Activated effector memory CD4-positive, alpha-beta T cell treated with anti-CD3 and anti-CD28 coated beads, Interleukin-2, amount 50 U/mL, for 16 hours (primary cell): ENCODE measurements at places on chromosomes 2 and 18.

GRCh38 chr2:167423731-167424130, 535.5 kb downstream of the XIRP2 start:
- no peak for DNase-seq

- no peak for DNase-seq
Observed at GRCh38 chr2:234879671-234880455, 72.0 kb upstream of the SH3BP4 start.

DNA sequence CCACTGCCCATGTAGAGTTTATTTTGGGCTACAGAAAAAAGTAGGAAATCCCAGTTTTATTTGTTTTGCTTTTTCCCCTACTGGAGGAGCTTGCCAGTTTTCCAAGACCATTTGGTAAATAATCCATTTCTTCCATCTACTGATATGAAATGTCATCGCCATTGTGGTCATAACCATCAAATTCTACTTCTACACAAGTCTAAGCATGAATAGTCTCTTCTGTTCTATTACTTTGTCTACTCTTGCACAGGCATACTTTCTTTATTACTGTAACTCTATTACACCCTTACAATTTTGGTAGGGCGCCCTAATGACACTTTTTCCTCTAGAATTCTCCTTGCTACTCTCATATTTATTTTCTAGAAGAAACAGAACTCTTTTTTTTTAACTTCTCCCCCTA, 120.7 kb downstream of the ATAD2B start:
- no peak for DNase-seq

GRCh38 chr2:152445791-152446201, 110.8 kb downstream of the FMNL2 start:
- no peak for DNase-seq

DNA sequence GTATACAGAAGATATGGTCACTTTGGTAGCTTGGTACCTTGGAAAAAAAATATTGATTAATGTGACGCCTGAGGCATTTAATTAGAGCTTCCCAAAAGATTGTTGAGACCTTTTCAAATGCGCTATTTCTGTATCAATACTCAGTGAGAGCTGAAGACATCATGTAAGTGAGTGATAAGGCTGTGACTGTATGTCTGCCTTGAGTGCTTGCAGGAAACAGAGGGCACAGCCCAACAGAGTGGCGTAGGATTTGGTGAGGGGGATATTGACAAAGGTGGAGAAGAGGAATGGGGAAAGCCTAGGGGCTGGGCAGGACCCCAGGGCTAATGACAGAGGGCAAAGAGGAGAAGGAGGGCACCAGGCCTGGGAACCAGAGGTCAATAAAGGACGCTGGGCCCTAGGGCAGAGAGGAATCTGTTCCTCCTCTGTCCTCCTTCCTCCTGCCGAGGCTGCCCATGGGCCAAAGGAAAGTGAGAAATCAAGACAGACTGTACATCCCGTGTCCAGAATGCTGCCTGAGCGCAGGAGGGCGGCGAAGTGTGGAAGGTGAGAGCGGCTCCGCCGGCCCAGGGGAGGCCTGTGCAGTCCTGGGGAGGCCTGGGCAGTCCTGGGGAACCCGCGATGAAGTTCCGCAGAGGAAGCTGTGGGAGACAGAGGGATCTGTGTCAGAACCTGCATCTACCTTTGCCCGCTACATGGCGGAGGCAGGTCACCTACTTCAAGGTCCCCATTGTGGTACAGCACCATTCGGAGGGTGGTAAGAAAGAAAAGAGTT, 228.6 kb upstream of the PIEZO2 start:
- no peak for DNase-seq

GRCh38 chr2:194077366-194077765, 1579.7 kb upstream of the SLC39A10 start:
- DNase-seq, result no peak

DNA sequence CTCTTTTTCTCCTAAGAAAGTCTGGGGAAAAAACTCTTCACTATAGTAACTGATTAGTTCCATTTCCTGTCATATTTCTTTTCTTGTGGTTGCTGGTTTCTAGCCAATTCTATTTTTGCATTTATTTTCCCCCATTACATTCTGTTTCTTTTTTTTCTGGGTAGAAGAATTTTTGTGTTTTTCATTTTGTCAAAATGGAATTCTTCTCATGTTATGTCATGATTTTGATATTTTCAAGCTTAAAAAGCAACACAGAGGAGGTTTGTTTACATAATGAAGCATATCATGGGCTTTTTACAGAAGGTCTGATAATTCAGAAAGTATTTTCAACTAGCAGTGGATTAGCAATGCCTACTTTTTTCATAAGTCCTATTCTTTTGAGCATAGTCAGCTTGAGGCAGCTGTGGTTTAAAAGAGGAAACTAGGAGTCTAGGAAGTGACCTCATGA, 102.0 kb downstream of the MAP2 start:
- no peak for DNase-seq

DNA sequence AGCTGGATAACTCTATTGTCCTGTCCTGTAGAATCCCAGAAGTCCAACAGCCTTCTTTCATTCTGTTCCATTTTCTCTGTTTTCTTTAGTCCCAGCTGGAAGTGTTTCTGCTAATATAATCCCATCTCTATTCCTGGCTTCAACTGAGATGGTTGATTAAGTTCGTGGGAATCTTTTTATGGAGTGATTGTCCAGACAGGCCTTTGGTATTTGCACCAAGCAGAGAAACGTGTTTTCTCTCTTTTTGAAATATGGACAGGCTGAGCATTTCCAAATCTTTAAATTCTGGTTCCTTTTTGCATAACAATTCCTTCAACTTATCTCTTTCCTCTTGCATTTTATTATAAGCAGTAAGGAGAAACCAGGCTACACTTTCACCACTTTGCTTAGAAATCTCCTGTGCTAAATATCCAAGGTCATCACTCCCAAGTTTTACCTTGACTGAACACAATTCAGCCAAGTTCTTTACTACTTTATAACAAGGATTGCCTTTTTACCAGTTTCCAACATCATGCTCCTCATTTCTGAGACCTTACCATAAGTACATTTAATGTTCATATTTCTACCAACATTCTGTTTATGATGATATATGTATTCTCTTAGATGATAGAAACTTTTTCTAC, 108.8 kb downstream of the ZFP36L2 start:
- no peak for DNase-seq

- no peak for DNase-seq
Observed at GRCh38 chr18:41587976-41588375, 367.1 kb upstream of the PIK3C3 start.

- no peak for DNase-seq
Observed at GRCh38 chr18:26756556-26756955, 109.0 kb downstream of the AQP4 start.

- no peak for DNase-seq
Observed at GRCh38 chr2:183105402-183106134, 18.7 kb upstream of the NUP35 start.

DNA sequence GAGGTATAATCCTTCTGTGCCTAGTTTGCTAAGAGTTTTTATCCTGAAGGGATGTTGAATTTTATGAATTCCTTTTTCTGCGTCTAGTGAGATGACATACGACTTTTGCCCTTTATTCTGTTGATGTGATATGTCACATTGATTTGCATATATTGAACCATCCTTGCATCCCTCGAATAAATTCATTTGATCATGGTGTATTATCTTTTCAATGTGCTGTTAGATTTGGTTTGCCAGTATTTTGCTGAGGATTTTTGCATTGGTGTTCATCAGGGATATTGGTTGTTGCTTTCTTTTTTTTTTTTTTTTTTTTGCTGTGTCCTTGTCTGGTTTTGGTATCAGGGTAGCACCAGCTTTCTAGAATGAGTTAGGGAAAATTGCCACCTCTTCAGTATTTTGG, 9.1 kb downstream of the GCC2 start:
- no peak for DNase-seq

GRCh38 chr2:156339865-156340264, 7.3 kb upstream of the NR4A2 start:
- DNase-seq, result no peak

DNA sequence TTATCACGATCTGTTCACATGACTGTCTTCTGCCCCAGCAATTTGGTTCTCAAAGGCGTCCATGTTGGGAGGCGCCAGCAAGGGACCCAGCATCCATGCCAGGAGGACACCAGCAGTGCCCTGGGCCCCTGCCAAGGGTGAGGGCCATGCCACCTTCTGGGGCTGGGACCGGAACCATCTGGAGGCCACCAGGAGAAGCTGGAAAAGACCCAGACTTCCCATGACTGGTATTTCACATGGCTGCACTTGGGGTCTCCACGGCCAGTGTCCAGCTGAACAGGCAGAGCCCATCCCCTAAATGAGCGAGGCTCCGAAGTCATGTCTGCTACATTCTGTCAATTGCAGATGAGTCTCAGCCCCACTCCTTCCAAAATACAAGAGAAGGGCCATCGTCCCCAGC, 306.8 kb upstream of the HS6ST1 start:
- DNase-seq, result no peak

- DNase-seq, result no peak
Observed at GRCh38 chr2:86764661-86765309, 25.9 kb downstream of the CD8A start.

DNA sequence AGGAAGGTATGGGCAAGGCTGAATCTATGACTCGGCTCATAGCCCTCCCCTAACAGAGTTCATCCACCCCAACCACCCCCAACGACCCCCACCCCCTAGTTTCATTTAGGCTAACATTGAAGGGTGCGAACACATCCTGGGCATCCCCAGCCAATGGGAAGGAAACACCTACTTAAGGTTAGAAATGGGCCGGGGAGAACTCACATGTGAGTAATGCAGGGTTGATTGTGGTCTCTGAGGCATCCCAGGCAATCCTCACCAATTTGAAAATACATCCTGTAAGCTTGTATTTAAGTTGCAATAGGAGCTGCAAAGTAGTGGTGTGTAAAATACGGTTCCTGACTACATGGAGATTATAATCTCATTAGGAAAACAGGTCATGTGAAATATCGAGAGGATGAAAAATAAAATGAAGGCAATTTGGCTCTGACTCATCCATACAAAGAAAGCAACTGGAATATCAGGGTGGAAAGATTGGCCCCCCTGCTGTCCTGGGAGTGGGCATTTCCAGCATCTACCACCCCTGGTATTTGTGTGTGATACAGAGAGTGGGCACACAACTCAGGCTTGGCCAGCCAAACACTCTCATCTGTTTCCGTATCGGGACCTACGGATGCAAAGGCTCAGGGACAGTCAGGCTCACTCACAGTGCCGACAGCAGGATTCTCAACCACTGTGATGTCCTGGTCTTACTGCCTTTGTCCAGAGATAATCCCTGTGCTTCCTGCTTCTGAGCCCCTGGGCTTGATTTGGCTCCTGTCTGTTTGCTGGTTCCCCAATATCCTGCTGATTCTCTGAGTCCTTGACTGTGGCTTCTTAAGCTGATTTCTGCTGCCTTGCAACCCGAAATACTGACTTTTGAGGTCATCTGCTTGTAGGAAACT, 90.0 kb upstream of the NCKAP5 start:
- no peak for DNase-seq

- no peak for DNase-seq
Observed at GRCh38 chr18:36650906-36651305, 177.9 kb downstream of the TPGS2 start.

DNA sequence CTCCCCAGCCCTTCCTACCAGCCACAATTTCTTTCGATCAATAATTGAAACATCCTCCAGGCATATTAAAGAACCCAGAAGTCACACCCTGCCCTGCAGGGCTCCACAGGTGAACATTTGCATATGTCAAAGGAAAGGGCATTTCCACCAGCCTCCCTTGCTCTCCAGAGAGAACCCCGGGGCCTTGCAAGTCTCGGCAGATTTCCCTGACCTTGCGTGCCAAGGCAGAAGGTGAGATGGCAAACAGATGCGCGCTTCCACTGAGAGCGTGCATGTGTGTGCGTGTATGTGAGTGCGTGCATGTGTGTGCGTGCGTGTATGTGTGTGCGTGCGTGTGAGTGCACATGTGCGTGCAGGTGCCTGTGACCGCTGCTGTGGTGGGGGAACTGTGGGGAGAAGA, 120.3 kb downstream of the INO80D start:
- DNase-seq, result no peak

DNA sequence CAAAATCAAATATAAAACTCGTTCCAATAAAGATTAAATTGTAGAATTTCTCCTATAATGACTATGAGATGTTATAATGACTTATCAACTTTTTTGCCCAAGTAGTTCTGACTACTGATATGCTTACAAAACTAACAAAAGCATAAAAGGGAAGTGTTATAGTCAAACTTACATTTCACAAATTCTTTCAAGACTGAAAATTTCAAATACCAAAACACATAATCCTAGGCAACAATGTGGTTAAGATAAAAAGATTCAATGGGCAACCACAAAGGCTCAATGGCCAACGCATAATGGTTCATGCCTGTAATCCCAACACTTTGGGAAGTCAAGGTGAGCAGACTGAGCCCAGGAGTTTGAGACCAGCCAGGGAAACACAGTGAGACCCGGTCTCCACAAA, 135.7 kb downstream of the USP34 start:
- no peak for DNase-seq

- no peak for DNase-seq
Observed at GRCh38 chr2:33478968-33479731, 2.7 kb downstream of the RASGRP3 start.

GRCh38 chr2:163044114-163044513, 205.5 kb upstream of the KCNH7 start:
- DNase-seq, result no peak

GRCh38 chr2:20419007-20419576, 27.8 kb upstream of the RHOB start:
- DNase-seq, result peak; percentile 25

DNA sequence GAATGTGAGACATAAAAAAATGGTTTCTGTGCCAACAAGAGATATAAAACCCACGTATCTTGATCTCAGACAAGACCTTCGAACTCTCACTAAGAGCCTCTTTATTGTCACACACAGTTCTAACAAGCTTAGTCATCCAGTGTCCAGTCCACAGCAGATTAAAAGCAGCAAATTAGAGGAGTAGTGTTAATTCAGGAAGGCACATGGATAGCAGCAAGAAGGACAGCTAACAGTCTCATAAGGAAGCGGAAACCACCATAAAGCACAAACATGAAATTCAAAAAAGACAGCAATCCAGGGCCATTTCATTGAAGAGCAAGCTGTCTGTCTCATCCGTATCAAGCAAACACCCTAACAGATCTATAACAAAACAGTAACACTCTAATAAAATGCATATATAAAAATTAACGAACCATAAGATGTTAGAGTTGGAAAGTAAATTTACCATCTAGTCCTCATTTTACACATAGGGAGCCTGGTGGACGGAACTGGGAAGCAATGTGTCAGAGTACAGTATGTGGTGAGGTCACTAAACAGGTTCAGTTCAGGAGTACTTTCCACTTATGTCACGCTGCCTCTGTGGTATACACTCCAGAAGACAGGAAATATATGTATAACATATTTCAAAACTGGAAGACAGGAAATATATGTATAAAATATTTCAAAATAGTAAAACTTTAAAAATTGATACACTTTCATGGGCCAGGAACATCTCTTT, 18.3 kb downstream of the AAK1 start:
- DNase-seq, result no peak
